ENCODE measurements at places on chromosomes 12 and 14. TPM values are rescaled to one million over a fixed set of nuclear protein-coding genes. Genes with fewer than 3 reads are reported as not detected.

- DNase-seq: peak; percentile 17
Observed at GRCh38 chr14:78530078-78530477, 359.9 kb downstream of the NRXN3 start.

GRCh38 chr12:51752234-51752889 lies 96.2 kb downstream of the FIGNL2 start:
- peak; percentile 65 for DNase-seq

NKX2-8 gene
- total RNA-seq: not detected

- DNase-seq: no peak
Observed at GRCh38 chr12:34287437-34287836, 265.1 kb downstream of the ALG10 start.

DNA sequence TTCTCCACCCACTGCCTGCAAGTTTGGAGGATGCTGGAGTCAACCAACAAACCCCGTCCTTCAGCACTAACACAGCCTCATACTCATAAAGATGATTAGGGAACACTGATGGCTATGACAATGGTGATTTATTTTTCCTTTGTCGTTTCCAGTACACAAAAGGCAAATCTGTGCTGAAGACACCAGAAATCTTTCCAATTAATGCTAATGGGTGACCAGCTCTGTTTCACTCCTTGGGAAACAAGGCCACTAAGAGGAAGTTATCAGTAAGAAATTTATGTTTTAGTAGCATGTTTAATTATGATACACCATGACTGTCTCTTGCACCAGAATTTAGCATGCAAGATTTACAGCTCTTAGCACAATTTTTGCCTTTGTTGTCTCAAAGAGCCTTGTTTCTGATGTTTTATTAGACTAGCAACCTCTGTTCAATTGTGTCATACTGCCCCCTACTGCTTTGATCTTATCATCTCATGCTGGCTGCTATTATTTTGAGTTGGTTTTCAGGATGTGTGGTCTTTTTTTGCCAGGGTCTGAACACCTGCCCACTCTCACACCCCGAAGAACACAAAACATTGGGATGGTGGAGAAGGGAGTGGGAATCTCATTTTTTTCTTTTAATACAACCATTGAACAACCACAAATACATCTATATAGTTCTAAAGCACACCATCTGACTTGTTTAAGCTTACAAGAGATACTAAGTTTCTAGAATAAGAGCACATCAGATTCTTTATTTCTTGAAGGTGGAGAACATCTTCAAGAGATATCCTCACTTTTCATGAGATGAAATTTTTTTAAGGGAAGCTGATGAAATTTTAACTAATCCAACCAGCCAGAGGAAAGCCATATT lies 160.9 kb downstream of the SPTSSA start:
- DNase-seq: peak; percentile 15

DNA sequence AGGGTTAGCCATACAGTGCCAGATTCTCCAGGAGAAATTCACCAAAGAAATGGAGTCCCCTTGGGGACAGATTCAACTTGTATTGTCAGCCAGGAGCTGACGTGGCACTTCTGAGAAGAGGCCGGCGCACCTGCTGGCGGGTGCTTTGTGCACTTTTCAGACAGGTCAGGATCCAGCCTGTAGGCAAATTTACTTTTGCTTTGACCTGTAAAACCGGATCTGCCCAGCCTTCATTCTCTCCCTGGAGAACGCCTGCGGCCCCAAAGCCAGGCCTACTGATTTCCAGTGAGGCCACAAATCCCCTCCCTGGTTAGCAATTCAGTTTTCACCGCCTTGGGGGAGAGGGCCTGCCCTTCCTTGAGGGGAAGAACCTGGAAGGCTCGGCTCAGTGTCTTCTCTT lies 17.4 kb downstream of the P2RX4 start:
- DNase-seq: peak; percentile 88

TSPAN8 gene
- total RNA-seq: 44.1 TPM

GRCh38 chr12:6735448-6736191 lies 11.8 kb downstream of the COPS7A start:
- DNase-seq: peak; percentile 69

BIN2 gene
- total RNA-seq: 1.0 TPM

RNU4-1 gene
- under 0.01 TPM for total RNA-seq

DNA sequence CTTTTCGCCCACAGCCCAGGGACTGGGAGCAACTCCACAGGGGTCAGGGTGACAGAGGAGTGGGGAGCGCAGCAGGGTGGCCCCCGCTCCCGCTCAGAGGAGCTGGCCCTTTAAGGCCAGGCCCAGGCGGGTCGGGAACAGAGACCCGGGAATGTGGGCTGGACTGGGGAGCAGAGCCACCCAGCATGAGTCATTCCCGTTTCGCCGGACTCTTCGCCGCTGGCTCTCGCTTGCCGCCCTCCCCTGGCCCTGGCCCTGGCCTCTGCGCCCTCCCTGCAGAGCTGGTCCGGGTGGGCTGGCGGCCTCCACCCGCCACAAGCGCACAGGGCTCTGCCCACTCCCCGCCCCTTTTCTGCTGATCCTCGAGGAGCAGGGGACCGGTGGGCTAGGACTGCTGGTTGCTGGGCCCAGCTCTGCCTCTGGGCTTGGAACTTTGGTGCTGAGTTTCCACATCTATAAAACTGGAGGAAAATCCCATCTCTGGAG lies 92.8 kb downstream of the NINJ2 start:
- peak; percentile 53 for DNase-seq

GRCh38 chr14:56730538-56731145 lies 79.6 kb downstream of the OTX2 start:
- DNase-seq: no peak

PTPRQ gene
- total RNA-seq: 0.52 TPM

- no peak for DNase-seq
Observed at GRCh38 chr14:92774572-92774971, 19.5 kb upstream of the GOLGA5 start.

DNA sequence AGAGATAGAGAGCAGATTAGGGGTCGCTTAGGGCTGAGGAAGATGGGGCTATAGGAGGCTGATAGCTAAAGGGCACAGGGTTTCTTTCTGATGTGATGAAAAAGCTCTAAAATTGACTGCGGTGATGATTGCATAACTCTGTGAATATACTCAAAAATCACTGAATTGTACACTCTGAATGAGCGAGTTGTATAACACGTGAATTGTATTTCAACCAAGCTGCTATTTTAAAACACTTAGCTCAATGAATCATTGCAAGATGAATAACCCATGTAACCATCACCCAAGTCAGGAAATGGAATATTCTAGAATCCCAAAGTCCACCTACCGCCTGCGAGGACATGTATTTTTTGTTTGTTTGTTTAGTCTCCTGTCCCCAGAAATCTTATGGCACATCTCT lies 60.1 kb upstream of the CCND2 start:
- no peak for DNase-seq

- DNase-seq: no peak
Observed at GRCh38 chr12:50234347-50234746, 49.0 kb downstream of the LIMA1 start.

- no peak for DNase-seq
Observed at GRCh38 chr12:58316926-58317325, 375.6 kb downstream of the ATP23 start.

GRCh38 chr12:97048421-97049035 lies 141.5 kb downstream of the NEDD1 start:
- DNase-seq: no peak
